ENCODE measurements at places on chromosomes 4 and X. TPM values are rescaled to one million over a fixed set of nuclear protein-coding genes. Genes with fewer than 3 reads are reported as not detected.

LEF1 gene
- total RNA-seq = 0.17 TPM

TCEAL6 gene
- total RNA-seq = not detected

SHROOM3 gene
- 7.9 TPM for total RNA-seq

BGN gene
- not detected for total RNA-seq

CD38 gene
- 10.1 TPM for total RNA-seq

MXRA5 gene
- total RNA-seq = not detected

RFC1 gene
- 19.4 TPM for total RNA-seq

C4orf36 gene
- total RNA-seq = 0.88 TPM

SHOX gene
- total RNA-seq = not detected

TMEM31 gene
- not detected for total RNA-seq

MCUB gene
- total RNA-seq = 22.4 TPM

FAT1 gene
- total RNA-seq = 204 TPM

CXCL1 gene
- total RNA-seq = 9.1 TPM

HDAC6 gene
- 28.6 TPM for total RNA-seq

All from A549 treated with CORT108297 at 1 μM for 4 hours (cell line).